NCI-H1694 (cell line): ENCODE measurements at places on chromosomes 6 and 20.
A peak's percentile ranks its signal among the peaks of the same experiment; 100 is the strongest.

GRCh38 chr6:168161371-168161750, 82.3 kb upstream of the FRMD1 start:
- DNase-seq: no peak

- no peak for DNase-seq
Measured at GRCh38 chr6:23388086-23388783, 737.8 kb upstream of the NRSN1 start.

- no peak for DNase-seq
Measured at GRCh38 chr6:107020239-107020638, 7.8 kb upstream of the MTRES1 start.

- DNase-seq: no peak
Measured at GRCh38 chr6:56245903-56246351, 1.5 kb downstream of the COL21A1 start.

DNA sequence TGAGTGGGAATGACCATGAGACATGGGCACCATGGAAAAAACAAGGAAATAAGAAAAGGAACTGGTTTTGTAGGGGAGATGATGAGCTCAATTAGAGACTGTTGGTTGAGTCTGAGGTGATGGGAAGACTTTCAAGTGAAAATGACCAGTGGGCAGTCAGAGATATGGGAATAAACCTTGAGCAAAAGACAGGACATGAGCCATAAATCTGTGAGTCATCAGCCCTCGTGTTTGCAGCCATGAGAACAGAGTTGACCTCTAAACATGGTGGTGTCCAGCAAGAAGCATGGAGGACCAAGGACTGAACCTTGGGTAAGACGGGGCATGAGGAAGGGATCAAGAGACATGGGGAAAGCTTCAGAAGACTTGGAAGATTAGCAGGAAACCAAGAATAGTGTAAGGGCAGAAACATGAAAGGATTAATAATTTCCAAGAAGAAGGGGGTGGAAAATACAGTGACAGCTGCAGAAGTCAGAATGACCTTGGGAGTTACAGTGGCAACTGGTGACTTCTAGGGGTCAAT, 280.6 kb upstream of the PRDM1 start:
- DNase-seq: no peak

DNA sequence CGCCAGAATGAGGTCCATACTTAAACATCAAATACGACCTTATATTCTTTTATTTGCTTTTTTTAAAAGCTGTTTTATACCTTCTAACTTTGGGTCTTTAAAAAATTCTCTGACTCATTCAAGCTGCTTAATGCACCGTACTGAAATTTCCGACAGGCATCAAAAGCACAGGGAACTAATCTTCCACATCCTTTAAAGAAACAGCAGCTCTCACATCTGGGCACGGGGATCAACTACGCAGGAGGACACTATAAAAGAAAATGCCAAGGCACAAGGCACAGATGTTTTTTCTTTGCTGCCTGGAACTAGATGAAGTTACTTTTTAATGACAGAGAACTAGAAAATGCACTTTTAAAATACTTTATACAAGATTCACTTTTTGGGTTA, 112.4 kb upstream of the ARG1 start:
- no peak for DNase-seq

DNA sequence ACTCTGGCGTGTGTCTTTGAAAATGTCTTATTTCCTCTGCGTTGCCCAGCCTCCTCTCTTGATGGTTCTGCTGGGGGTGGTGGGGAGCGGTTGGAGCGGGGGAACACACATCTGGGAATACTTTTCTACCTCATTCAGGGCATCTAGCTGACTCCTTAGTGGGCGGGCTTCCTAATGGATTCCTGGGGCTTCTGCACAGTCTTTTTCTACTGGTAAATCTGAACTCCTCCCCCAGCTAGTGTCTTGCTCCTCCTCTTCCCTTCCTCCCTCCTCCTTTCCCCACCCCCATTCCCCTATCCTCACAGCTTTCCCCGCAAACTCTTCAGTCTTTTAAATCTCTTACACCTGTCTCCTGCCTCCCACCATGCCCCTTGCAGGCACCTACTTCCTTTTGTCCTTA, 74.4 kb downstream of the PRL start:
- no peak for DNase-seq

DNA sequence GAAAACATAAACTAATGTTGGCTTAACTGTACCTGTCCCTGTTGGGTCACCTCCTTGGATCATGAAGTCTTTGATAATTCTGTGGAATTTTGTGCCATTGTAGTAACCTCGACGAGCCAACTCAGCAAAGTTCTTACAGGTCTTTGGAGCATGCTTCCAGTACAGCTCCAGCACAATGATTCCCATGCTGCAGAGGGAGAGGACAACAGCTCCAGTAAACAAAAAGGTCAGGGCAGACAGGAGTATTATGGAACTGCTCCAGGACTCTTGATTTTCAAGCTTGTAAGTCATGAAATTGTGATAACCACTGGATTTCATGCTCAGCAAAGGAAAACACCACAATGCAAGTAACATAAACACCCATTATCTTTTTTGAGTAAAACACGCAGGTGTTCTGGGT, 2.9 kb downstream of the PPIL1 start:
- no peak for DNase-seq

DNA sequence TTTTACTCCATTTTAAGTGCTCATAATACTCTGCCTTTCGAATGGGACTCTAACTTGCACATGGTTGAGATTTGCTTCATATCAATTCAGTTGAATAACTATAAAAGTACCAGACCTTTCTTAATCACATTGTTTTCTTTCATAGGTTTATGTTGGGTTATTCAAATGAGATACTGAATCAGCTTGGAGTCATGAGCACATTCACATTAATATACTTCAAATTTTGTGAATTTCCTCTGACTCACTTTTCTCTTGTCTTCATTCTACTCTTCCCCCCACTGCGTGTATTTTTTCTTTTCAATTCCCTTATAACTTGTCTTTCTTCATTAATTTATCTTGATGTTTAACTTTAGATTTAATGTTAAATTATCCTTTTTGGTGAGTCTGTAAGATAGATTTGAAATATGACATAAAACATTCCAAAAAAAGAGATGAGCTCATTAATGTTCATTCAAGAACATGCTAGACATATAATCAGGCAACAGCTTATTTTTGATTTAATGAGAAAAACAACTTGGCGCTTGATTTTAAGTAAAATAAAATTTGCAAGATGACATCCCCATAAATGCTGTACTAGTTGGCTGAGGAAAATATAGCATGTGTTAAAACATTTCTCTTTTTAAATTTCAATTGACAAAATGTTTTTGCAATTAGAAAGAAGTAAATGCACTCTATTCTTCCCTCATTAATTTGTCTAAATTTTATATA, 736.0 kb downstream of the CD109 start:
- DNase-seq: no peak

DNA sequence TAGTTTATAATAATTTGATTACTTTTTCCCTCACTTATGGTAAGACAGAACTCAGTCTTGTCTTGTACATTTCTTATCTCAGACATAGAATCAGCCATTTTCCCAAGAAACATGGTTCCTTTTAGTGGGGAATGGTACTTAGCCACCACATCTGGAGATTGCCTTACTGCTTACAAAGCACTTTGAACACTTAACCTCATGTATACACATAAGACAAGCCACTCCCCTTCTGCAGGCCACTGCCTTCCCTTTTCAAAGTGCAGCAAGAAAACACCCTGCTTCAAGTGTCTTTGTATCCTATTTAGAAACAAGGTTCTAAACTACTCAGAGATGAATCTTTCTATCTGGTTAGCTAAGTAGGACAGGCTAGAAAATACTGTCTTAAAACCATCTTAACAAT, 159.2 kb downstream of the UBE3D start:
- no peak for DNase-seq

GRCh38 chr6:53615633-53616449, 49.7 kb downstream of the KLHL31 start:
- no peak for DNase-seq

DNA sequence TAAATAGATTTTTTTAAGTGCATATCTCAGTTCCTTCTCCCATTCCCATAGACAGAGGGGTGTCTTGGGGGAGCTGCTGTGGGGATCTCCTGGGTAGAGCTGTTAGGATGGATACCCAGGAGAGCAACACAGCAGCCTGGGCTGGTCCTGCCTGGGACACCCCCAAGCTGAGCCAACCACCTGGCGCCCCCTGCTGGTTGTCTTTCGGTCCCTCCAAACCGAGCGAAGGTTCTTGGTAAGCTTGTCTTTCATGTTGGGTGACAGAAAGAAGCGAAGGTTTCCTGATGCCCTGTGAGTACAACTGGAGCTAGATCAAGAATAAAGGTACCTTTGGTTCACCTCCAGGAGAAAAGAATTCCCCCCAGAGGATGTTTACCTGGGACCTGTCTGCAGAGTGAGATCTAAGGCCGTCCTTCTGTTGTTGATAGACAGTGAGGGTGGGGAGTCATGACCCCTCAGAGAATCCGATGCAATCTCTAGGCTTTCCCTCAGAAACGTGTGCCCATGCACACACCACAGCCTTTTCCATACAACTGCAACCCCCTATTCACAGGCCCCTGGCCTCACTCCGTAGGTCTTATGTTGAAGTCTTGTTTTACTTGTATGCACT, 50.8 kb downstream of the SNX9 start:
- DNase-seq: peak; percentile 75

DNA sequence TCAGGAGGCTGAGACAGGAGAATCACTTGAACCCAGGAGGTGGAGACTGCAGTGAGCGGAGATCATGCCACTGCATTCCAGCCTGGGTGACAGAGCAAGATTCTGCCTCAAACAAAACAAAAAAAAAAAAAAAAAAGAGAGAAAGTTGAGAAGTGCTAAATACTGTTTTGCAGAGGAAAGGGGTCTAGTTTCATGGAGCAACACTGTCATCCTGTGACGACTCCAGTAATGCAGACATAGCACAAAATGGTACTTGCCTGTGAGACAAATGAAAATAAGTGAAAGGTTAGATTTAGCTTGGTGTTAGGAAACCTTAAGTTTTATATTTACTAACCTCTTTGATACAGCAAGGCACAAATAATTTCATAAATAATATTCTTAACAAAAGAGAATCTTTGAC, 29.7 kb downstream of the CEP162 start:
- DNase-seq: peak; percentile 19

DNA sequence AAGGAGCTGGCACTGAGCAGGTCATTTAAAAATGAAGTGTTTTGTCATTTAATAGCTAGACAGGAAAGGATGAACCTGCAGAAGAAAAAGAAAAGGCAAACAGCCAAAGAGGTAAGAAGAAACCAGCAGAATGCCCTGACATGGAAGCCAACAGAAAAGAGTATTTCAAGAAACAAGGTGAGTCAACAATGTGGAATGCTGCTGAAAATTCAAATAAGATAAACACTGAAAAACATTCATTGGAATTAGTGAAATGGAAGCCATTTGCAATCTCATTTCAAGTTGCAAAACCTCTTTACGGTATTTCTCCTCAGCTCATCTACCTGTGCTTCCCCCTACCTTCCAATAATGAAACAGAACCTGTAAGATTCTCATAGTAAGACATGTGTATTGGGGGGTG, 59.6 kb downstream of the RWDD2A start:
- no peak for DNase-seq

DNA sequence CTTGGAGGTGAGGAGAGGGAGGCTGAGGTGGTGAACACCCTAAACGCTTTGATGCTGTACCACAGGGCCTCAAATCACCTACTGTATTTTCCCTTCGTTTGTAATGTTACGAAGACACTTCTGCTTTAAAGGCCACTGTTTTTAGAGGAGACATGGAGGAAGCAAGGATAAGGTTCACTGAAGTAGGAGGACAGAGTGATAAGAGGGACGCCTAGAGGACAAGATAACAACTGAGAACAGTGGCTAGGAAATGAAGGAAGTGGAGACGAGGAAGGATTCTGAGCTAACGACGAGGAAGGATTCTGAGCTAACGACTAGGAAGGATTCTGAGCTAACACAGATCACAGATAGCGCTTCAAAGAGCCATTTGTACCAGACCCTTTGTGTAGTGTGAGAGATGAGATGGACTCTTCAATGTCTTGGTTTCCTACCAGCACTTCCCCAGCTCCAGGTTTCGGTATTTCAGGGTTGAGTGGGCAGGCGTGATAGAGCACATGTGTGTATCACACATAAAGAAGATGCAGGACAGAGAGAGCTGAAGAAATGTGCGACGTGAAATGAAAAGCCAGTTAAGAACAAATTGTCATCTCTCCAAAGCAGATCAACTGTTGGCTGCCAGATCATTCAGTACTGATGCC, 7.5 kb downstream of the SF3B5 start:
- no peak for DNase-seq

GRCh38 chr20:33444797-33445560, 1.4 kb upstream of the SNTA1 start:
- DNase-seq: no peak

DNA sequence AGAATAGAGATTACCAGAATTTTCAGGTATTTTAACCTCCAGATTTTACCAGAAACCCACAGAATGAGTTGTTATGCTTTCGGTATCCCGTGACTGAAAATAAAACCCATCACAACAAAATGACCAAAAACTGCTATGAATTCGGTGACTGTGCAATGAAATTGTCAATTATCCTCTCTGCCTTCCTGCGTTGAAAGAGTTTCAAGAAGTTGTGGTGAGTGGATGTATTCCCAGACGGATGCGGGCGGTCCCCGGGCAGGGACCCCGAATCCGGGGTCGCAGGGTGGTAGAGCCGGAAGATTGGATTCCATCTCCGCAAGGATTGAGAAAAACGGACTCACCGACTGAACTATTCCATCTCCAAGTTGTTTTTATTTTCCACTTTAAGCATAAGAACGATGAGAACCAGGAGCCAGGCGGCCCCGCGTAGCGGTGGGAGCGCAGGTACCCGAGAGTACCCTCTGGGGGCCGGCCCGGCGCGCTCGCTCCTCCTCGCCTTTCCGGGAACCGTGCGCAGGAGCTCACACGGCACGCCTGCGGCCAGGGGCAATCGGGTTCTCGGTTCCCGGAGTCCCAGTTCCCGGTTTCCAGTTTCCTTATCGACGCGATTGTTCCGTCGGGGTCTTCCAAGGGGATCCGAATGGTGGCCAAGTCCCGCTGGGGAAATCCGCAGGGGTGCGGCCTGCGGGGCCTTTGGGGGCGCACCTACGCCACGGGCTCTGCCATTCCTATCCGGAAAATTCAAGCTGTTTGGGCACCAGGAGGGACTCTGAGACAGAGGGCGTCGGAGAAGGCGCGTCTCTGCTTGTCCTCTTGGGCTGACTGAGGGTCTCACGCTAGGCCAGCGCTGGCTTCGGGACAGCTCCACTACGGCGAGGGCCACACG, 104.9 kb upstream of the PRDM1 start:
- DNase-seq: no peak
